Activated naive CD4-positive, alpha-beta T cell treated with Interleukin-2 at 50 U/mL for 16 hours (primary cell): ENCODE measurements at places on chromosomes 1 and 21.

GRCh38 chr1:198391393-198392020 is 149.0 kb downstream of the ATP6V1G3 start:
- DNase-seq: no peak

DNA sequence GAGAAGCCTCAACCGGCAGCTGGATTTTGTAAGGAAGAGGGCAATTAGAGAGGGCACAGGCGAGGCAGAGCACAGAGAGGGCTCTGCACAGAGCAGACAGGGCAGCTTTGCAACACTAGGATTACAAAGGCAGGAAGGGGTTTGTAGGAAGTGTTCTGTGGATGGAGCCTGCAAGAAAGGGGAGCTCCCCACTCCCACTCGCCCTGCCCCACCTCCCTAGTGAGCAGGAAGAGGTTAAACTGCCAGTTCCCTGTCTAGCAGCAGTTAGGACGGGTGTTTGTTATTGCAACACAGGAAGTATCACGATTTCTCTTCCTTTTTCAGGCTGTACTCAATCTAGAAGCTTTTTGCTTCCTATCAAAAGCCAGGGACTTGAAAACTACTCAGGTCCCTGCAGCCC is 63.3 kb upstream of the LRRC8D start:
- peak; percentile 36 for DNase-seq

GRCh38 chr1:230641900-230642262 is 400 bp upstream of the COG2 start:
- no peak for DNase-seq

GRCh38 chr1:230939806-230940489 is 38.7 kb downstream of the TTC13 start:
- DNase-seq: no peak

DNA sequence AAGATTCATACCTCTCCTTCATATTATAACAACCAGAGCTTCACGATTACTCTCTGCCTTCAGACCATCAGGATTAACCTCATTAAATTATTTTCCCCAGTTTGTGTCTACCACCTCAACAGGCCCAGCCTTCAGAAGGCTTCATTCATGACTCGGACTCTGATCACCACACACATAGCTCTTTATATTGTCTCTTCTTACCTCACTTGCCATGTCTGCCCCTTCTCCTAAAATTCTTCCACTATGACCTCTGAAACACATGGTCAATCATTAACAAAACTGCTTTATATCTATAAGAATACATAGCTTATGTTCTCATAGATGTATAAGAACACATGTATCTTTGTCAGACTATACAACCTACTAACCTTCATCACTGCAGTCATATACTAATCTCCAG is 79.8 kb downstream of the USP1 start:
- DNase-seq: no peak

GRCh38 chr1:77421504-77422233 is 139.8 kb downstream of the AK5 start:
- no peak for DNase-seq

DNA sequence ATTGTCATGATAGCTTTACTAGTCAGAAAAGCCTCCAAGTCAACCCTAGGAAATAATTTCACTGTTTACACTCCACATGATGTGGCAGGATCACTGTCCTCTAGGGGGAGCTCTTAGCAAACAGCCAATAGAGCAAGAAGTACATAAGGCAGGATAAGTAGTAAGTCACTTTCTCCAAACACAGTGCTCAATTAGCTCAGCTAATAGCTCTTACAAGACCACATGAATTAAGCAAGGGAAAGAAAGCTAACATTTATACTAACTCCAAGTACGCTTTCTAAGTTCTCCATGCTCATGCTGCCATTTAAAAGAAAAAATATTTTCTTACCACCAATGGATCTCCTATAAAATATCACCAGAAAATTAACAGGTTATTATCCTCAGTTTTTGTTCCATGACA is 66.9 kb upstream of the LRIF1 start:
- DNase-seq: peak; percentile 51

DNA sequence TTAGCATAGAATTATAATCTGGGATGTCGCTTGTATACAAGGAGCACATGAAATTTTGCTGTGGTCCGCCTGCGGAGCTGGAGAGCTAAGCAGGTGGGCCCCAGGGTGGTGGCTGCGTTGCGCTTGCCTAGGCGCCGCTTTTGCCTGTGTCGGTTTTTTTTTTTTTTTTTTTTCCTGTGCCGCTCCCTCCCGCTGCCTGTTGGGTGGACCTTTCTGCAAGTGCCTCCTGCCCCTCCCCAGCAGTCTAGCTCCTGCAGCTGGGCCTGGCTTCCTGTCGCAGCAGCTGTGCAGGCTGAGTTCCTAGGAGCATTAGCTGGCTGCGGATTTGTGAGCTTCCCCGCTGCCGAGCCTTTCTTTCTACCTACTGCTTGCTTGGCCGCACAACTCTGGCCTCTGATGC is 20.6 kb downstream of the PYHIN1 start:
- no peak for DNase-seq

DNA sequence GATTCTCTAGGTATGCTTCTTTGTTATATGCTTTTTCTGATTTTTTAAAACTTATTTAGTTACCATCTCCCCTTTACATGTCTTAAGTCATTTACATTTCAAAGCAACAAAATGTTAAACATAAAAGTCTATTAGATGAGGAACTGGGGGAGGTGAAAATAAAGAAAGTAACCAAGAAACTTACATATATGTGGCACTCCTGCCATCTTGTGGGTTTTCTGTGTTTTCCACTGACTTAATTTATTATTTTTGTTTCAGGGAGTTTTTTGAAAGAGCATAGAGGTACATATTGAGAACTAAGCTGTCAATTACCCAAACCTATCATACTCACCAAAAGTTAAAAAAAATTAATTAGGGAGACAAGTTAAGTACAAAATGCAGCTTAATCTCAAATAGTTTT is 1531.1 kb downstream of the MRPL39 start:
- DNase-seq: no peak

DNA sequence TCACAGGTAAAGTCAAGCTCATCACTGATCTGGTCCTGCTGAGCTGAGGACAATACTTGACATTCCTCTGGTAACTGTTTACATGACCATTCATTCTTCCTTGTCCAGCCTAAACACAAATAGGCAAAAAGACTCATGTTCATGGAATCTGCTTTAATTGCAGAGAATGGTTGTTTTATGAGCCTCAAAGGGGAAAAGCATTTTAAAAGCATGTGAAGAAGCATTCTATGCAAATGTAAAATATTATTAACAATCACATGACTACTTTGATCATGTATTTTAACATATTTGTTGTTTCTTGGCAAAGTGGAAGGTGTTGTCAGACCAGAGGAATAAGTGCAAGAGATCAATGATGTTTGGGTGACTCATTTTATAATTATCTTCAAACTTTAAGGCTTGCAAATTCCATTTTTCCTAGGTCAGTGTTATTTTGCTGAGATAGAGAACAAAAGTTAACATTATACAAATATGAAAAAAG is 133.7 kb downstream of the RUNX1 start:
- DNase-seq: no peak

GRCh38 chr1:156876281-156876680 is 15.6 kb downstream of the NTRK1 start:
- no peak for DNase-seq

- DNase-seq: no peak
Observed at GRCh38 chr1:111474106-111474505, 322 bp downstream of the C1orf162 start.

DNA sequence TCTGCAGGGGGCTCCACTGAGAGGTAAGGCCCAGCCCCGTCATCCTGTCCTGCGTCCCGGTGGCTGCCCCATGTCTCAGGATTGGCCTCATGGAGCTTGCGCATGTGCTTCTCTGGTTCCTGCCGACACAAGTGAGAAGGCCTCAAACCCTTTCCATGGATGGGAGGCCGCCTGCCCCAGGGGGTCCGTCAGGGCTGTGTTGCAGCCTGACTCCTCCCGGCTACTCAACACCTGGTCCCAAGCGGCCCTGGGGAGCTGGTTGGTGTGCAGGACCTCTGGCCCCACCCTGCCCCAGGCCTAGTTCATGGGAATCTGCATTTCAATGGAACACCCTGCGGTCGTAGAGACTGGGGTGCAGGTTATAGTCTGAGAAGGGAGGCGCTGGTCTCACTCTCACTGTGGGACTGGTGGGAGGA is 21.1 kb upstream of the PDE9A start:
- DNase-seq: no peak

DNA sequence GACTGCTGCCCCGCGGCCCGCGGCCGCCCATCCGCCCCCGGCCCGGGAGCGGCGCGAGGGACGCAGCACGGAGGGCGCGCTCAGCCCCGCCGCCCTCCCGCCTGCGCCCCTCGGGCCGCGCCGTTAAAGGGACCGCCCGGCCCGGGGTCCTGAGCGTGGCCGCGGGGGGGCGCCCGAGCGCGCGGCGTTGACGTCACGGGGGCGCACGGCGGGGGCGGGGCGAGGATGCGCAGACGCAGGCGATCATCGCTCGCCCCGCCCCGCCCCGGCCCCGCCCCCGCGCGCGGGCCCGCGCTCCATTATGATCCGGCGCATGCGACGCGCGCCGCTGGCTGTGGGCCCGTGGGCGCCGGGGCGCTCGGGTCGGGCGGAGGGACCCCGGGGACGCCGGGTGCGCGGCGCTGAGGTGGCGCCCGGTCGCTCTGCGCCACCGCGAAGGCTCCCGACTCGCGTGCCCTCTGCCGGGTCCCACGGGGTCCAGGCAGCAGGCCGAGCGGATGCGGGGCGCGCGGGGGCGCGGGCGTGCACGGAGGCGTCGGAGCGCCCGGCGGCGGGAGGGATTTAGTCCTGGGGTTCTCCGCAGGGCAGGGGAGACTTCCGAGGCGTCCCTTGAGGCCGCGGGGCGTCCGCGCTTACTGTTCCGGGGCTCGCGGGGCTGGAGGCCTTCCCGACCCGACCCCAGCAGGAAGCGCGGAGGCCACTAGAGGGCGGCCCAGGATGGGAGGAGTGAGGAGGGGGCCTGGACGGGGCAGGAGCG is at the start of gene DVL1:
DVL1 (minus strand) TSS at position 163 of the 757 bp plus-strand sequence. CDS start 353 bp downstream, outside the sequence.
- DNase-seq: peak; percentile 66

GRCh38 chr1:46535063-46535462 is 16.4 kb downstream of the KNCN start:
- peak; percentile 25 for DNase-seq

DNA sequence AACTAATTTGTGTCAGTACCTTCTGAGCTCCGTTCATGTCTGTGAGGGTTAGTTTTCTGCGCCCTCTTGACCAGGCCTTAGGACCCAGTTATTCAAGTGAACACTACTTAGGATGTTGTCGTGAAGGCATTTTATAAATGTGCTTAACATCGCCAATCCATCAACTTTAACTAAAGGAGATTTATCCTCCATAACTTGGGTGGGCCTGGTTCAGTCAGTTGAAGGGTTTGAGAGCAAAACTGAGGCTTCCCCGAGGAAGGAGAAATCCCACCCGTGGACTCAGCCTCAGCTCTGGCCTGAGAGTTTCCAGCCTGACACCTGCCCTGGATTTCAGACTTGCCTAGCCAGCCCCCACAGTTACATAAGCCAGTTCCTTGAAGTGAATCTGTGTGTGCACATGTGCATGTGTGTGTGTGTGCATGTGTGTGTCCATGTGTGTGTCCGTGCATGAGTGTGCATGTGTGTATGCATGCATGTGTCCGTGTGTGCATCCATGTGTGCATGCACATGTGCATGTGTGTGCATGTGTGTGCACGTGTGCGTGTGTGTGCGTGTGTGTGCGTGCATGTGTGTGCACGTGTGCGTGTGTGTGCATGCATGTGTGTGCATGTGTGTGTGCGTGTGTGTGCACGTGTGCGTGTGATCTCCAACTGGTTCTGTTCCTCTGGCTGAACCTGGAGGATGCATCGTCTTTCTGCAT is 62.1 kb upstream of the PDE9A start:
- DNase-seq: no peak

GRCh38 chr1:14599800-14600199 is 1.3 kb downstream of the KAZN start:
- no peak for DNase-seq

DNA sequence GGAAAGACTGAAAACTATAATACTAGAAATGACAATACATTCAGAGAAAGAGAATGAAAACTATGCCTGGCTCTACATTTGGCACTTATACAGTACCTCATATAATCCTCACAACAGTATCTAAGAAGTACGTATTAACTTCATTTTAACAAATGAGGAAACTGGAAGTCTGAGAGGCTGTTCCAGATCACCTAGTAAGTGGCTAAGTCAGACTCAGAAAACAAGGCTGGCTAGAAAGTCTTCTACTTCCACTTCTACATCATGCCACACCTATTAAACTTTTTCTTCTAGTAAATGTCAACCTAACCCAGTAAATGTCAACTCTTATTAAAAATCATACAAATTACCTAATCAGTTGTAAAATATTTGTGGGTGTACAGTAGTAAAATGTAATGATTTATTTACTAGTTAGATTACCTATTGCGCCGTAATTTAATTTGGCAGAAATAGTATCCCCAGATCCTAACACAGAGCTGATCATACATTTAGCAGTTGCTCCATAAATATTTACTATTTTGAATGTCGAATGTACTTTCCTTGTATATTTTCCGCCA is 36.8 kb upstream of the ASPM start:
- no peak for DNase-seq

DNA sequence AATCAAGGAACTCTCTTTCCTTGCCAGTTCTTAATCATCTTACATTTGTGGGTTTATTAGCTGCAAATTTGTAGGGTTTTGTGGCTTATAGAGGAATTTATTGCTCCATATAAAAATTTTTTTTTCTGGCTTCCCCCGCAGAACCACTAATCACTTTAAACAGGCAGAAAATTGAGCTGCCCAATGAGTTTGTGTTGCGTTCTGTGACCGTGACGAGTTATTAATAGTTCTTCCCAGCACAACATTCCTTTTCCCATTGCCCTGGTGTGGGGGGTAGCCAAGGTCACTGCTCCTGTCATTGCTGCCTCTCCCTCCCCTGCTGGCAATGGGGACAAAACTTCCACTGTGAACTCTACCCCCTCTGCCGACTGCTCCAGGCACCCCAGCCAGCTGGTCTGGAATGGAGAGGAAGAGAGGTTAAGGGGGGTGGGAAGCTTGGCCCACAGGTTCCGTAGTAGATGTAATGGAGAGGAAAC is 55.1 kb downstream of the UBE2T start:
- no peak for DNase-seq

DNA sequence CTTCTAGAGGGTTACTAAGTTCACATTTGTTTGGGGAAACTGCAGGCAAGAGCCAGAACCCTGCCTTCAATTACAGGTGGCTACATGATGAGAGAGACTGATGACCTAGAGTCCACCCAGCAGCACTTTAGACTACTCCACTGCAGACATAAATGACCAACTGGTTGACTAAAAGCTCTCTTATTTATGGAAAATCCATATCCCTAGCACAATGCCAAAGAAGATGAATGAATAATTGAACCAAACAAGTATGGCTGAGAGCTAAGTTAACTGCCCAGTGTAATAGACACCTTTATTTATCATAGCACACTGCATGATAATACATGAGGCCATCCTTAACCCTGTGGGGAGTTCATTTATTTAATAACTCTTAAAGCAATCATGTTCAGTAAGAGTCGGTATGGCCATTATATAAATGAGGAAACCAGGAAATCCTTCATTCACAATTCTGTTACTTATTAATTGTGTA is 60.4 kb downstream of the IL12RB2 start:
- no peak for DNase-seq

- DNase-seq: no peak
Observed at GRCh38 chr1:220527279-220527907, 543 bp upstream of the MARK1 start.

GRCh38 chr1:182625719-182626504 is 21.7 kb upstream of the RGS16 start:
- DNase-seq: no peak

- DNase-seq: no peak
Observed at GRCh38 chr1:36303244-36303643, 2.9 kb upstream of the SH3D21 start.

- no peak for DNase-seq
Observed at GRCh38 chr1:54399765-54400164, 6.4 kb downstream of the SSBP3 start.
